ENCODE measurements at places on chromosomes 12 and 14.

DNA sequence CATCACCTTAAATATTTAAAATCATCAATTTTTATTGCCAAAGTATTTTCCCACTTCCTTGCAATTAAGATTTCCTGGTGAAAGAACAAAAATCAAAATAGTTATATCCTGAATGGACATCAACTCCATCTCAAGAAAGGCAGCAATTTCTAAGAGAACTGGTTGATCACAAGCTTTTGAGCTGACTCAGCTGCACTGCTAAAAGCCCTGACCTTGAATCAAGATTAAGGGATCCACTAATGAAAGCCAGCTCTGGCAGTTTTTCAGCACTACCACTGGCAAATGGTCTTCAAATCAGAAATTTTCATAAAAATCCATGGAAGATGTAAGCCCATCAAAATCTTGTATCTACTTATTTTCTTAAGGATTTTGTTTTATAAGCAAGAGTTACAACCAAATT lies 123.4 kb downstream of the SLC6A15 start:
- H3K4me1 ChIP-seq, result peaks cover 53% of the 10 kb centered on the region
- no peak overlapping the region for H3K27ac ChIP-seq
- no peak overlapping the region for H3K4me3 ChIP-seq
- no peaks in the 10 kb centered on the region for H3K27me3 ChIP-seq
- peak; percentile 10 for DNase-seq
- no peaks in the 10 kb centered on the region for H3K36me3 ChIP-seq

- peaks cover 57% of the 10 kb centered on the region for H3K36me3 ChIP-seq
- H3K4me3 ChIP-seq, result no peak overlapping the region
- DNase-seq, result peak; percentile 85
- H3K4me1 ChIP-seq, result no peaks in the 10 kb centered on the region
- no peaks in the 10 kb centered on the region for H3K27me3 ChIP-seq
- no peak overlapping the region for H3K27ac ChIP-seq
Measured at GRCh38 chr12:121334513-121335343, 17.5 kb downstream of the ANAPC5 start.

- H3K4me3 ChIP-seq, result no peak overlapping the region
- H3K27ac ChIP-seq, result no peak overlapping the region
- DNase-seq, result no peak
- H3K4me1 ChIP-seq, result no peaks in the 10 kb centered on the region
Measured at GRCh38 chr12:54708826-54709225, 60.7 kb upstream of the DCD start.

- H3K36me3 ChIP-seq, result no peaks in the 10 kb centered on the region
- H3K27me3 ChIP-seq, result no peaks in the 10 kb centered on the region
- H3K27ac ChIP-seq, result 0 out of 2 replicates have a peak overlapping the region, but pooled peaks have one; percentile 27
- peaks cover 2% of the 10 kb centered on the region for H3K4me1 ChIP-seq
- DNase-seq, result peak; percentile 13
- H3K4me3 ChIP-seq, result no peak overlapping the region
Measured at GRCh38 chr14:25350021-25350420, 300.1 kb upstream of the STXBP6 start.

Data from GM23248 (cell line).